ENCODE measurements at places on chromosomes 1 and 21.

DNA sequence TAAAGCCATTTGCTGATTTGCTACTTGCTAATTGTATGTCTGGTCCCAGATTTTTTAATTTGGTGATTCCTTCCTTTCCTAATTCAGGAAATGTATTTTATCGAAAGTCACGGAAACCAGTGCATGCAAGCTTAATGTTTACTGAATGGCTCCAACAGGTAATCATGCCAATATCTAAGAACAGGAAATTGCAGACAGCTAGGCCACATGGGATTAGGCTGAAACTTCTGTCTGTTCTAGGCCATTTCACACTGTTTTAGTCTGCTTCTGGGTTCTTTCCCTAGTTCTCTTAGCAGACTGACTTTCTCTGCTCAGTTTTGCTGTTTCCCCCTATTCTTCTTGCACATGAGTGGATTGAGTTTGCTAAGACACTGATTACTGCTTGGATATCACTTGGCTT lies 111.4 kb downstream of the NTNG1 start:
- H3K27ac ChIP-seq: no peak overlapping the region
- no peaks in the 10 kb centered on the region for H3K4me1 ChIP-seq
- no peaks in the 10 kb centered on the region for H3K36me3 ChIP-seq
- no peak overlapping the region for H3K4me3 ChIP-seq

GRCh38 chr1:93704052-93704451 lies 22.4 kb upstream of the BCAR3 start:
- no peak overlapping the region for H3K27ac ChIP-seq
- no peaks in the 10 kb centered on the region for H3K4me1 ChIP-seq
- DNase-seq: peak; percentile 27
- no peaks in the 10 kb centered on the region for H3K36me3 ChIP-seq

- no peak overlapping the region for H3K4me3 ChIP-seq
- H3K4me1 ChIP-seq: no peaks in the 10 kb centered on the region
- DNase-seq: no peak
- no peak overlapping the region for H3K27ac ChIP-seq
- no peaks in the 10 kb centered on the region for H3K36me3 ChIP-seq
These were observed 17.8 kb downstream of the COL24A1 start for GRCh38 chr1:86138746-86139145.

- no peaks in the 10 kb centered on the region for H3K27me3 ChIP-seq
- H3K4me3 ChIP-seq: no peak overlapping the region
- no peak for DNase-seq
- H3K36me3 ChIP-seq: no peaks in the 10 kb centered on the region
- H3K27ac ChIP-seq: no peak overlapping the region
These were observed 110.5 kb upstream of the SERBP1 start for GRCh38 chr1:67540733-67541125.

DNA sequence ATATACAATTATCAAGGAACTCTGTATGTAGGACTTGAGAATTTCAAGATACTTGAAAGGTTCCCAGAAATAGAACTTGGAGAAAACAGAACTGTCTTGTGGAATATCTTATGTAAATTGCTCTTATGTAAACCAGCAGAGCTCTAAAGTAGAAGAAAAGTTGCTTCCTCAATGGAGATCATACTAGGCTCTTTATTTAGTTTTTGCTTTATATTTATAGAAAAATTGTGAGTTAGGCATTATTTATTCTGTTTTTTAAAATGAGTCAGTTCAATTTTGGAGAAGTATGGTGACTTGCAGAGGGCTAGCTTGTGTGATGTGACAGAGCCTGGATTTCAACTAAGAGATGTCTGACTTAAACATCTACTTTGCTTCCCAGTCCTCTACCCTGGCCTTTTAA lies 40.4 kb downstream of the ATP6V1G3 start:
- H3K36me3 ChIP-seq: no peaks in the 10 kb centered on the region
- no peak for DNase-seq
- H3K4me3 ChIP-seq: no peak overlapping the region
- no peak overlapping the region for H3K27ac ChIP-seq

DNA sequence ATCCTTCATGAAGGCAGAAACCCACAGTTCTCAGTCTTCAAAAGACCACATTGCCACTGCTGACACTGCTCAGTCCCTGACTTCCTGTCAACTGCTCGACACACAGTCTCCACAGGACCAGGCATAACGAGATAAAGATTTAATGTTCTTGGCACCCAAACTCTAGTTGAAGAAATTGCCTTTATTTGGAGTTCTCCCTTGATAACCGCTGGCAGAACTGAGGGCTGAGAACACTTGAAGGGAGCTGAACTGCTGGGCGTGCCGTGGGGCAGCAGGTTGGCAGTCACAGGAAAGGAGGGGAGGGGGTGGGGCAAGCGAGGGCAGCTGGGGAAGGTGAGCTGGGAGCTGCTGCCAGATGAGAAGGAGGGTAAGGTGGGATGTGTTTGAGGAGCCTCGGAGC lies 15.9 kb downstream of the HENMT1 start:
- DNase-seq: peak; percentile 68
- no peaks in the 10 kb centered on the region for H3K27me3 ChIP-seq
- peaks cover 21% of the 10 kb centered on the region for H3K4me1 ChIP-seq
- H3K4me3 ChIP-seq: no peak overlapping the region

GRCh38 chr21:37886120-37886519 lies 30.1 kb downstream of the KCNJ6 start:
- no peak overlapping the region for H3K27ac ChIP-seq
- H3K4me3 ChIP-seq: no peak overlapping the region
- peaks cover 5% of the 10 kb centered on the region for H3K27me3 ChIP-seq
- no peaks in the 10 kb centered on the region for H3K36me3 ChIP-seq
- H3K4me1 ChIP-seq: no peaks in the 10 kb centered on the region

- no peak overlapping the region for H3K4me3 ChIP-seq
- peaks cover 39% of the 10 kb centered on the region for H3K27me3 ChIP-seq
- no peak for DNase-seq
- H3K27ac ChIP-seq: no peak overlapping the region
- no peaks in the 10 kb centered on the region for H3K4me1 ChIP-seq
These were observed 32.7 kb downstream of the HSD17B7 start for GRCh38 chr1:162823231-162823630.

DNA sequence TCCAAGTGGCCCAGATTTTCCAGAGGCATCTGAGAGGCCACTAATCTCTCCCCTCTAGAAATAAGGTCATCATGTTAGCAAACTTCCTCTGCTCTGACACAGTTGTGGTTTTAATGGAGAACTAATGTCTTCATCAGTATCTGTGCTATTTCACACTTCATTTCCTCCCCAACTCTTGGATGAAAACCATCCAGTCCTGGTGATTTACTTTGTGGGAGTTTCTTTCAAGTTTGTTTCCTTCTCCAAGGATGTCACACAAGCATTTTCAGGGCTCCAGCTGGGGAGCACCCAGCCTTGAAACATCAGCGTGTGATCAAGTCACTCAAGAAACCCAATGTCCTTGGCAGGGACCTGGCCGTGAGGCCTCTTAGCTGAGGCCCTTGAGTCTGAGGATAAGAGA lies 38.8 kb downstream of the TBX15 start:
- DNase-seq: no peak
- H3K36me3 ChIP-seq: no peaks in the 10 kb centered on the region
- no peaks in the 10 kb centered on the region for H3K27me3 ChIP-seq
